ENCODE measurements at places on chromosomes 5 and 9. TPM values are rescaled to one million over a fixed set of nuclear protein-coding genes. Genes with fewer than 3 reads are reported as not detected.

Gene CDH10
- not detected for total RNA-seq

Gene PRR7
- total RNA-seq = 12.1 TPM

Gene GFI1B
- 0.12 TPM for total RNA-seq

Gene PPP2R2B
- total RNA-seq = 2.0 TPM

Gene COL15A1
- 0.19 TPM for total RNA-seq
